Cerebellar cortex (tissue), 1 donor: ENCODE measurements at places on chromosomes 6 and 20.
A peak's percentile ranks its signal among the peaks of the same experiment; 100 is the strongest.

- DNase-seq: no peak
Measured at GRCh38 chr6:37078814-37079213, 73.4 kb downstream of the FGD2 start.

- DNase-seq: no peak
Measured at GRCh38 chr20:57243480-57244220, 22.8 kb downstream of the BMP7 start.

GRCh38 chr6:33702345-33702977 is 9.0 kb downstream of the UQCC2 start:
- DNase-seq: peak; percentile 66

- no peak for DNase-seq
Measured at GRCh38 chr20:3815703-3816315, 4.5 kb upstream of the AP5S1 start.

GRCh38 chr20:55855052-55855451 is 150.3 kb downstream of the CBLN4 start:
- no peak for DNase-seq

- no peak for DNase-seq
Measured at GRCh38 chr6:3722785-3723184, 28.7 kb downstream of the PXDC1 start.

GRCh38 chr6:107832151-107833056 is 8.3 kb upstream of the SCML4 start:
- DNase-seq: no peak

DNA sequence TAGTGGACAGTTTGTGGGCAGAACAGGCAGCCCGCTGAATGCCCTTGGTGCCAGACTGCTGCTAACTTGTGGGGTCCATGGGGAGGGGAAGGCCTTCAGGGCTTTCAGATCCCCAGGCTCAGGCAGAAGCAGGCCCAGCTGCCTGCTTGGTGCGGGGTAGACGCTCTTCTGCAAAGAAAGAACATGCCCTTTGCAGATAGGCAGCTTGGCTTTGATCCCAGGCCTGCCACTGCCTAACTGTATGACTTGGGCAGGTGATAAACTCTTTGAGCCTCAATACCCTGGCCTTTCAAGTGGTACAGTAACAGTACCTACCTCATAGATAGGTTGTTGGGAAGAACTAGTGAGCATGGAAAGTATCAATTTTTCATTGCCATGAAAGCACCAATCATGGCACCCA is 28.4 kb downstream of the CHMP4B start:
- no peak for DNase-seq

- DNase-seq: no peak
Measured at GRCh38 chr20:19758501-19759331, 658 bp downstream of the RIN2 start.
